NCI-H2081 (cell line): ENCODE measurements at places on chromosomes 3 and 15.

DNA sequence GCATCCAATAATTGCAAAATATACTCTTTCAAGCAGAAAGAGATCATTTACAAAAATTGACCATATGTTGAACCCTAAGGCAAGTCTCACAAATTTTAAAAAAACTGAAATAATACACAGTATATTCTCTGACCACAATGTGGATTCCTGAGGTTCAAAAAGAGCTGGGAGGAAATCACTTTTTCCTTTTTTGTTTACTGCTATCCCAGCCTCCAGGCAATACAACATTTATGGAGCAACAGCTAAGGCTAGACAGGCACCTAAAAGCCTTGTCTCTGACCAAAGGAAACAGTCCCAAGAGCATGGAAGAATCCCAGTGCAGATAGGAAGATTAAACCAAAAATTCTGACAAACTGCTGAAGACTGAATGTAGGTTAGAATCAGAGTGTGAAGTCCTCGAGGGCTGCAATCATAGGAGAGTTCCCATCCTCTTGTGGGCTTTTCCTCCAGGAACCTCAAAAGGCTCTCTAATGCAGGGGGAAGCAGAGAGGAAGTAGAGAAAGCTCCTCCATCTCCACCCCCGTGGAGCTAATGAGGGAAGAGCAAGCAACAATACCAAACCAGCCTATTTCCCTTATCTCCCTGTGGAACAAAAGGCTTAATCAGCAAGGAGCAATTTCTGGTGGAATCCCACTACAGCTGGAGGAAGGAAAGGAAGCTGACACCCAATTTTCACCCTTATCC is 57.0 kb downstream of the TMCC1 start:
- DNase-seq, result no peak

DNA sequence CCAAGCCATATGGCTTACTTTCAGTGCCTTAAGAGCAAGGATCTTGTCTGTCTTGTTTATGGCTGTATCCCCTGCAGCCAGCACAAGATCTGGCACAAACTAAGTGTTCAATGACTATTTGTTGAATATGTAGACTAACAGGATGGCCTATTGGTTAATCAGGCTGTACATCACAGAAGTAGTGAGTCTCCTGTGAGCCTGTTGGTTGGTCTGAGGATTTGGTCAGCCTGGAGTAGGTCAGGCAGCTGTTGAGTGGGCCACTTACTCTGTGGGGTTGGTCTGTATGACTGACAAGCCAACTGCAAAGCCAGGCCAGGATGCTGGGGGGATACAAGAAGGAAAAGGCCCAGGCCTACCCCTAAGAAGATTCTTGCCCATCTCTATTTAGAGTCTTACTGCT is 33.4 kb upstream of the CILP start:
- DNase-seq, result no peak

GRCh38 chr15:34650177-34650576 is 66.7 kb upstream of the GOLGA8B start:
- DNase-seq, result no peak

GRCh38 chr3:117818592-117818991 is 1109.0 kb downstream of the TUSC7 start:
- DNase-seq, result no peak

DNA sequence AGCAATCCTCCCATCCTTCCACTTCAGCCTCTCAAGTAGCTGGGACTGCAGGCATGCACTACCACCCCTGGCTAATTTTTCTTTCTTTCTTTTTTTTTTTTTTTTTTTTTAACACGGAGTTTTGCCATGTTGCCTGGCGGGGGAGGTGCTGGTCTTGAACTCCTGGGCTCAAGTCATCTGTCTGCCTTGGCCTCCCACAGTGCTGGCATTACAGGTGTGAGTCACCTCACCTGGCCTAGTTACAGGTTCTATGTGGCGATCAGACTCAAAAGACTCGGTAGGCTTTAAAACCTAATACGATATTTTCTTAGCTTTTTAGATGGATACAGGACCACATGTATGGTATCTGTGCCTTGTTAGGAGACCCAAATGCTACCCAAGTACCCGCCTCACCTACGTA is 14.0 kb upstream of the SLC25A26 start:
- no peak for DNase-seq

GRCh38 chr3:165181556-165181955 is 14.6 kb downstream of the SLITRK3 start:
- no peak for DNase-seq

DNA sequence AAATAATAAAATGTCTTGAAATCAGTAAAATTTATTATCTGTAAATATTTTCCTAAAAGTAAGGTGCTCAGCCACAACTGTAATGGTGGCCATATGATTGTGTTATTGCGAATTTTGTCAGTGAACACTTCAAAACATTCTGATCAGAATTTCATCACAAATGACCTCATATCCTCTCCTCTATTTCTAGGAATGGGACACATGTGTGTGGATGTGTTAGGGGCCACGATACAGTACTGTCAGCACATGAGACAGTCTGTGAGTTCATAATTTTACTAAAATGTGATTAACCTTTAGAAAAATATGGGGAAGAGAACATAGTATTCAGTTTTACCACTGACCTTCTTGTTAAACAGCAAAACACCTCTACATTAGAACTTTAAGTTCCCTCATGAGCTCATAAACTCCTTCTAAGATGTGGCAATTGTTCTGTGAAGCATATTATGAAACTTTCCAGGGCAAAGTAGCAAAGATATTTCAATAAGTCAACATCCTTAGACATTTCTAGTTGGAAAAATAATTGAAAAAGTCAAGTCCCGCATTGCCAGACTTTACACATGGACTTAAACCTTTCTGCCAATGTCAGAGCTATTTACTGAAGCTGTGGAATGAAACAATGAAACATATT is 158.2 kb upstream of the ABI3BP start:
- DNase-seq, result no peak

- DNase-seq, result no peak
Measured at GRCh38 chr3:193841581-193841980, 248.6 kb downstream of the OPA1 start.

DNA sequence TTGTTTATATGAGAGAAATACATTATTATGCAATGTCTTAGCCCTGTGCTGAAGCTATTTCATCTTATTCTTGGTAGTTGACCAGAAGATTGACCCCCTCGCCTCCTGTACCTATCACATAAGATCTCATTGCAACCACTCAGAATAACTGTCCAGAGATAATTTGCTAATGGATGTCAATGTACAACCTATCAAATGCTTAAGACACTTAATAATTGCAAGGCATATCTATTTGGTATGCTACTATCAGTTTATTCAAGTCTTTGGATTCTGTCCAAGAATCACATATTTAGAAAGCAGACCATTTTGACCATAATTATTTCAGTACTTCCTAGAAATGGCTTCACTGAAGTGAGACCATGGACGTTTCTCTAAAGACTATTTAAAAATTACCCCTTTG is 241.6 kb downstream of the GAP43 start:
- DNase-seq, result no peak

DNA sequence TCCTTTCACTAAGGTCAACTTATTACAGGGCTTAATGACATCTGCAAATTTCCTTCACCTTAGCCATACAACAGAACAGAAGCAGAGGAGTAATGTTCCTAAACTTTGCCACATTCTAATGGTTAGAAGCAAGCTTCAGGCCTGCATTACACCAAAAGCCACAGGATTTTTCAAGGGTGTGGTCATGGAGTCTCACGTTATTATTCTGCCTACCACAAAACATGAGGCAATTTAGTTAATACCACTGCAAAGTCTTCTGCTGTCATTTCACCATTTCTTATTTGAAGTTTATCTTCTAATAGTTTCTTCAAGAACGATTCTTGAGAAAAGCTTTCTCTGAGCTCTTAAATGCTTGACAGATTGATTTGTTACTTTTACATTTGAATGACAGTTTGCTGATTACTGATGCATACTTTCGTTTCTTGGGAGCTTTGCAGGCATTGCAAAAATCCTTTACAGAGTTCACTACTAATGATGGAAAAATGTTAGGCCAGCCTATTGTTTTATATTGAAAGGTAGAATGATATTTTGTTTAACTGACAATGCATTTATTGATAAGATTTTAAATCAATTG is 1257.1 kb downstream of the NSUN3 start:
- DNase-seq, result no peak

DNA sequence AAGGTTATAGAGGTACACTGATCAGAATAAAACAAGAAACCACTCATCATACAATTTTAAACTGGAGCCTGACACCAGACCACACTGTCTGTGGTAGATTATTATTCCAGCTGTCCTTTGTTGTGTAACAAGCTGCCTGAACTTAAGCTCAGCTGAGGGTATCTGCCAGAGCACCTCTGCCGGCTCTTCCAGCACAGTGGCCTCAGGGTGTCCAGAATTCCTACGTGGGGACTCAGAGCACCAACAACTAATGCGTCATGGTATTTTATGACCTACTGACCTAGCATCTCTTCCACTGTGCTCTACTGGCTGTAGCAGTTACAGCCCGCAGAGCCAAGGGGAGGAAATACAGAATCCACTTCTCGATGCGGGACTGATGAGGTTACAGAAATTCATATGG is 15.6 kb upstream of the RAF1 start:
- DNase-seq, result no peak

GRCh38 chr3:128537091-128537703 is 44.2 kb upstream of the GATA2 start:
- DNase-seq, result no peak

DNA sequence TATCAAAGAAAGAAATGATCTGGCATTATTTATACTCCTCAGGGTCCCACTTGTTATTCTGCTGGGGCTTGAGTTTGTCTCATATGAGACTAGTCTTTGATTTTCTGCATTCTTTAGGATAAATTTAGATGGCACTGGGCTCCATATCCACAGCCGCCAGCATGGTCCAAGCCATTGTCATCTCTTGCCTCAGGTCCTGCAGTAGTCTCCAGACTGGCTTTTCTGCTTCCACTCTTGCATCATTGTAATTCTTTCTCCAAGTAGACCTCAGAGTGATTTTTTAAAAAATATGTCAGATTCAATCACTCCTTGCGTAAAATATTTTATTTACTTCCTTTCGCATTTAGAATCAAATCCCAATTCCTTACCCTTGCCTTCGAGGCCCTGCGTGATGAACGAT is 50.4 kb upstream of the ST3GAL6 start:
- no peak for DNase-seq

- DNase-seq, result no peak
Measured at GRCh38 chr15:81724536-81724935, 321.3 kb downstream of the MEX3B start.

DNA sequence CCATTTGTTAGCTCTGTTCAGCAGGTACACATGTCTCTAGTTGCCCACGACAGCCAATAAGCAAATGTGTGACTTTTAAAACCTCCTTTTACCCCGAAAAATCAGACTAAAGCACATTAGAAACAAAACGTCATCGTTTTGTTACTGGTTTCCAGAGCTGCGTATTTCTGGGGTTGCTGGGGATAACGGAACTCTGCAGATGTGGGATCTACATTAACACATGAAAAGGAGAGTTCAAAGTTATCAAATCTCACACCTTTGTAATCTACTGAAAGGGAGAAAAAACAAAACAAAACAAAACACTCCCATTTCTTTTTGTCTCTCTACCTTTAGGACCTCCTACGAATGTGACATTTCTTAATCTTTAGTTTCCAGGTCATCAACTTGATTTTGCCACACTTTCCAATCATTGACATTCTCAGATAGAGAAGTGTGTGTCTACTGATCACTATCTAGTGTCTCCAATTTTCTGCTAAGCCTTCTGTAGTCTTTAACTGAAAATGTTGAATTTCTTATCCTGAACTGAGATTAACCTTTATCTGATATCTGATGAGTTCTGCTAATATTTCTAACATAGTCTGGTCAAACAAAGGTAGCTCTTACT is 93.0 kb upstream of the TSPAN3 start:
- DNase-seq, result no peak
